ENCODE measurements at places on chromosomes 5 and 9.

DNA sequence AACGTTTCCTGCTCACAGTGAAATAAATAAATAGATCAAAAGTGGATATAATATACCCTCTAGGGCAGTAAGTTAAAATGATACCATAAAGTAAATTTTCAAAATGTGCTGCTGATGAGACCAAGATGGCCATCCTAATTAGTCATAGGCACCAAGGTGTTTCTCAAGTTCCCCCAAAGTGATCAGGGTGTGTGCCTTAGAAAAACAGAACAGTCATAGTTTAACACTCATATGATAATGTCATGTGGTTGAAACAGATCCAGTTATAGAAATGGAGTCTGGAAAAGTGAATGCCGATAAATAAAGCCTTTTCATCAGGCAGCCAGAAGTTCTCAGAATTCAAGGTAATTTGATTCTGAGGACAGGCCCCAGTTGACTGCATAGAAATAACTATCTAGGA is 161.5 kb upstream of the CDKN2B start:
- no peak for DNase-seq
- H3K4me3 ChIP-seq, result no peak overlapping the region
- H3K4me1 ChIP-seq, result no peaks in the 10 kb centered on the region
- H3K27me3 ChIP-seq, result peaks cover 2% of the 10 kb centered on the region
- H3K36me3 ChIP-seq, result peaks cover 4% of the 10 kb centered on the region
- no peak overlapping the region for H3K27ac ChIP-seq

DNA sequence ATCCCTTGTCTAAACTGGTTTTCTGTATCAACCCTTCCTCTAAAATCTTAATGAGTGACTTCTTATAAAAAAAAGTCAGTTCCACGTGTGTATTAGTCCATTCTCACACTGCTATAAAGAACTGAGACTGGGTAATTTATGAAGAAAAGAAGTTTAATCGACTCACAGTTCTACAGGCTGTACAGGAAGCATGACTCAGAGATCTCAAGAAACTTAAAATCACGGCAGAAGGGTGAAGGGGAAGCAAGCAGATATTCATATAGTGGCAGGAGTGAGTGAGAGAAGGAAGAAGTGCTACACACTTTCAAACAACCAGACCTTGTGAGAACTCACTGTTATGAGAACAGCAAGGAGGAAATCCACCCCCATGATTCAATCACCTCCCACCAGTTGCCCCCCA is 307.8 kb upstream of the ARRDC3 start:
- no peaks in the 10 kb centered on the region for H3K27me3 ChIP-seq
- no peaks in the 10 kb centered on the region for H3K4me1 ChIP-seq
- H3K4me3 ChIP-seq, result no peak overlapping the region
- H3K36me3 ChIP-seq, result no peaks in the 10 kb centered on the region
- DNase-seq, result no peak

- no peaks in the 10 kb centered on the region for H3K36me3 ChIP-seq
- H3K4me1 ChIP-seq, result no peaks in the 10 kb centered on the region
- H3K4me3 ChIP-seq, result no peak overlapping the region
Observed at GRCh38 chr5:137743031-137743640, 7.2 kb upstream of the KLHL3 start.

- H3K36me3 ChIP-seq, result peaks cover 13% of the 10 kb centered on the region
- peak overlapping the region; percentile 74 for H3K27ac ChIP-seq
- no peaks in the 10 kb centered on the region for H3K27me3 ChIP-seq
Observed at GRCh38 chr9:99105152-99106043, 485 bp downstream of the TGFBR1 start.

DNA sequence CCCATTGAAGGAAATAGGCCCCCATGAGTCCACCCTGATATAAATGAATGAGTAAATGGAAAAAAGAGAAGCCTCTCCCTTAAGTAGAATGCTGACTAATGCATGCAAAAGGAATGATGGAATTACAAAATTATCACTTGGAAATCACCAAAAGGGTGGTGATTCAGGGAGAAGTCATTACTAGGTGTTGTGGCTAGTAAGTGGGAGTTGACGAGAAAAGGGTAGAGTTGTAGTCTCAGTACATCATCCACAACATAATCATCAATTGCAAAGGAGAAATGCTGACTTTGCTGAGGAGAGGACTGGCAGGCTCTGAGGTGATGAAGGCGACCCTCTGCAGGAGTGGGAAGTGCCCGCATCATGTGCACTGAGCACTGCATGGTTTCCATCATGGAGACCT is 201.5 kb upstream of the S1PR3 start:
- H3K4me1 ChIP-seq, result no peaks in the 10 kb centered on the region
- peaks cover 18% of the 10 kb centered on the region for H3K27me3 ChIP-seq

DNA sequence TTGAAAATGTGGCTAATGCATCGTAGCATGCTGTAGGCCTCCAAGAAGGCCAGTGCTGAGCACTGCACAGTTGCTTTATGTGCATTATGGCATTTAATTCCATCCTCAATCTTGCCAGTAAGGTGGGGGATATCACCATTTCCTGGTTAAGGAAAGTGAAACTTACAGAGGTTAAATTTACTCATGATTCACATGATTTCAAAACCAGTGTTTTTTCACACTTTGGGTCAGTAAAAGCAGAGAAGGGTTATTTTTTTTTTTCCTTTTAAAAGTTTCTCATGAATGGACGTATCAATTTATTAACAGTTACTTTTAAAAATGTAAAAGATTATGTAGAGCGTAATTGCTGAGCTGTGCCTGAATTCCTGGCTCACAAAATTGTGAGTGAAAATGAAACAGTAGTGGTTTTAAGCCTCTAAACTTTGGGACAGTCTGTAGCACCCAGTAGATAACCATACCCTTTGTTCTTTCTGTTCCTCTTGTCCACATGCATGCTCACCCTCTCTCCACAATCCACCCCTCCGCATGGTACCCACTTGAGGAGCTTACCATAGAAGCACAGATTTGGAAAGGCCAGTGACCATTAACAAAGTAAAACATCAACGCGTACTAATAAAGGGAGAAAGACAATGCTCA is 21.2 kb downstream of the MAST4 start:
- no peak overlapping the region for H3K4me3 ChIP-seq
- no peaks in the 10 kb centered on the region for H3K36me3 ChIP-seq
- H3K27me3 ChIP-seq, result peaks cover 22% of the 10 kb centered on the region

DNA sequence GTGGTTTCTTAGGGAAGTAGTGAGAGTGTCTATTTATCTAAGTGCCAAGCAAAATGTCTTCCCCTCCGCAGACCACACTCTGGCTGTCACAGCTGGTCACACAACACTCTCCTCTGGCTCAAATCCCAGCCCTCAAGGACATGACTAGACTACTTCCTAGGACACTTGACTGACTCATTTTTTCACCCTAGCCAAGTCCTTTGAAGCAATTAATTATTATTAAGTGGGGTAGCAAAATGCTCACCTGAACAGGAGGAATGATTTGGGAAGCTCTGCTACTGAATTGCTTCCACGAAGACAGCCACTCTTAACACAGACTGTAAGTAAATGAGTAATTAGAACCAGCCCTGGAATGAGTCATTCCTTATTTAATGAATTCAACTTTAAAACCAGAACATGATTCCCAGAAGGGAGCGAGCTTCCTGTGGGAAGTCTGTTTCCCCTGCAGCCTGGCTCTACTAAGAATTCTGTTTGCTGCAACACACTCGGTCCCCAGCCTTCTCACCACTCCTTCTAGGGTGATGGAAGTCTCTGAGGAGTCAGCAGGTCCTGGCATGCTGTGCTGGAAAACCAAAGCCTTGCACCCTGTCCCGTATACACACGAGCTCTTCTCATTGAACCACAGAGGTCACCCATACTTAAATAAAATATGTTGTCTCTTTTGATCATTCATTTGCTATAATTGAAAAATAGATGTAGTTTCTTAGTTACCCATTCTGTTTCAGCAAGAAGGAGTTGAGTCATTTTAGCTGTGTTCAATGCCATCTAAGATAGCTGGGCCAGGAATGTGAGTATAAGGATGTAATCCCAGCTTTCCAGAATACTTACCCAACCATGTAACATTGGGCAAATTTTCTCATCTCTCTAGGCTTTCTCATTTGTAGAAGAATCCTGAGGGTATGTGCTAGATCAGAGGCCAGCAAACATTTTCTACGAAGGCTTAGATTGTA is 218.6 kb upstream of the RASEF start:
- no peaks in the 10 kb centered on the region for H3K27me3 ChIP-seq
- H3K36me3 ChIP-seq, result no peaks in the 10 kb centered on the region
- H3K27ac ChIP-seq, result no peak overlapping the region
- H3K4me3 ChIP-seq, result no peak overlapping the region

DNA sequence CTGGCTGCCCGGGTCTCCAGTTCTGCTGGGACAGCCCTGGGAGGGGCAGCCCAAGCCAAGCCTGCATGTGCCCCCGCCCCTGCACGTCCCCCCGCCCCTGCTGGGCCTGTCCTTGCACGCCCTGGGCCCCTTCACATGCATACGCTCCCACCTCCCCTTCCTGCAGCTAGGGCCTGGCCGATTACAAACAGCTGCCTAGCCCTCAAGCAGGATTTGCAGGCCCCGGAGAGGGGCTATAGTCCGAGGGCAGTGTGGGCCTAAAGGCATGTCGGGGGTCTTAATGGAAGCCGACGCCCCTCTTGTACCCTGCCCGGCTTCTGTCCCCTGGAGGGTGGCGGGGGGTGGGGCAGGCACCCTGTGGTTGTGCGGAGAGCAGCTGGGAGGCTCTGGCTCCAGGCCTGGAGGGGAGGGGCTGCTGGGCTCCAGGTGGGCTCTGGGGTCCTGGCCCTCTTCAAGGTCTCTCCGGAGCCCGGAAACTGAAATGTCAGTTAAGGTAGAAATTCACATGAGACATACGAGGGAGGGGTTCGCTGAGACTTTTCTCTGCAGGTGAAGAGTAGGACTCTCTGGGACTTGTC is 16.9 kb downstream of the COL5A1 start:
- no peaks in the 10 kb centered on the region for H3K36me3 ChIP-seq
- no peaks in the 10 kb centered on the region for H3K27me3 ChIP-seq
- H3K27ac ChIP-seq, result no peak overlapping the region
- H3K4me3 ChIP-seq, result no peak overlapping the region
- peaks cover 3% of the 10 kb centered on the region for H3K4me1 ChIP-seq

DNA sequence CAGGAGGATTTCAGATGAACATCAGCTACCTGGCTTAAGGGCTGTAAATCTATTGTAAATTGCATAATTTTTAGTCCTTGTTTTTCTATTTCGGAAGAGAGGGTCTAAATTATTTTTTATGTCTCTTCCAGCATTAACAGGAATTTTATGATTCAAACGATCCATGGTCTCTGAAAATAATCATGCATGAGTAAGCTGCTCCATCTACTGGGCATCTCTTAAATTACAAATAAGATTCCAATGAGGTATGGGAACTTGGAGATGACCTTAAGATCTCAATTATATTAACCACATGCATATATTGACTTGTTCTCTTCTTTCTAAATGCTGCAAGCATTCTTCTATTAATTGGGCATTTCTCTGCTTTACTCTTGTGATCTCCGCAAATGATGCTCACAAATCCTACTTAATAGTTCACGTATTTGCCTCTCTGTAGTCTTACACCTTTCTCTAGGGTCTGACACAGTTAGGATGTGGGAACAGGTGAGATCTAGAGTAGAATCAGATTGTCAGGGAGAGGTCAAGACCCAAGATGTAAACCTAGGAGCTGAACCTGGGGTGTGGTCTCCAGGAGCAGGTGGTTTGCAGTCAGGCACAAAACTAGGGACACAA is 86.9 kb downstream of the NUDT12 start:
- no peak overlapping the region for H3K4me3 ChIP-seq
- DNase-seq, result no peak
- no peak overlapping the region for H3K27ac ChIP-seq
- no peaks in the 10 kb centered on the region for H3K4me1 ChIP-seq
- peaks cover 4% of the 10 kb centered on the region for H3K27me3 ChIP-seq

DNA sequence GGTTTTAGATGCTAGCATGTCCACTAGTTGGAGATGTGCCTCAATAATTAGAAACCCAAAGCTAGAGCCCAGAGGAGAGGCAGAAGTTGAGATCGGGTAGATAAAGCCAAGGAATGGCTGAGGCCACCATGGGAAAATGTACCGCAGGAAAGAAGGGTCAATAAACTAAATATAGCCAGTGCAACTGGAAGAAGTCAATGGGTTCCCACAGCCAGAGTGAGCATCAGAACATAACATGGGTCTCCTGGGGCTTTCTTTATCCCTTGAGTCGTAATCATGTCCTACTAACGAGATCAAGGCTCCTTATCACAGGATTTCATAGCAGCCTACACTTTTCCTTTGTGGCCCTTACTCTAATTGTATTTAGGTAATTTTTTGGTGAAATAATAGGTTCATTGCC is 61.7 kb downstream of the FRMD3 start:
- H3K27ac ChIP-seq, result no peak overlapping the region
- H3K4me3 ChIP-seq, result no peak overlapping the region
- H3K36me3 ChIP-seq, result no peaks in the 10 kb centered on the region
- no peaks in the 10 kb centered on the region for H3K27me3 ChIP-seq
- DNase-seq, result no peak

GRCh38 chr9:10366171-10366779 is 246.5 kb downstream of the PTPRD start:
- H3K27ac ChIP-seq, result no peak overlapping the region
- no peak overlapping the region for H3K4me3 ChIP-seq
- no peaks in the 10 kb centered on the region for H3K27me3 ChIP-seq
- H3K4me1 ChIP-seq, result no peaks in the 10 kb centered on the region

DNA sequence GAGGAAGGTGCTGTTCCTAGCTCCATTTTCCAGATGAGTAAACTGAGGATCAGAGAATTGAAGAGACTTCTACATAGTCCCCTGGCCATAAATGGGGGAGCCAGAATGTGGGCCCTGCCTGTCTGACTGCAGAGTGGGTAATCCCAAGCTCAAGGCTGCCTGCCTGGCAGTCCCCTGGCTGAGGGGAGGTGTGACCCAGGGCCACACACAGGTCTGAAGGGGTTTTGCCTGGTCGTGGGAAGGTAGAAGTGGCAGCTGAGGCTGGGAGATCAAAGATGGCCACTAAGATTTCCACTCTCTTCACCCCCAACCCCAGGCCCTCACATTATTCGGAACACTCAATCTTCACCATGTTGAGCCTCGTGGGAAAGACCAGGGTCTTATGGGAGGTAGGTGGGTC is 176.3 kb downstream of the MACROH2A1 start:
- peaks cover 68% of the 10 kb centered on the region for H3K27me3 ChIP-seq
- DNase-seq, result no peak
- H3K27ac ChIP-seq, result no peak overlapping the region
- no peaks in the 10 kb centered on the region for H3K36me3 ChIP-seq

DNA sequence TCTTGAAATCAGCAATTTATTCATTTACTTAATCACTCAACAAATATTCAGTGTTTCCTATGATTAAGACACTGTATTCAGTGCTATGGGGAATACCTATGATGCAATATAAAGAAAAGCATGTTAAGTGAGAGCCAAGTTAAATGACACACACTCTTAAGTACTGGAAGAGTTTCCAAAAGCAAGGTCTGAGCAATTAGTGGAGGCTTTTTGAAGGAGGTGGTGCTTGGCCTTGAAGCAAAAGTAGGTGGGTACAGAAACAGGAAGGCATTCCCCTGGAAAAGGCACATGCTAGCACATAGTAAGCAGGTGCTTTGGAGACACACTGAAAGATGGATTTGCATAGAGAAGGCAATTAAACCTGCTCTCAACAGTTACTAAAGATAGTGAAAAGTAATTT is 4.0 kb downstream of the TSLP start:
- DNase-seq, result no peak
- peaks cover 81% of the 10 kb centered on the region for H3K27me3 ChIP-seq
- H3K36me3 ChIP-seq, result no peaks in the 10 kb centered on the region
- H3K4me1 ChIP-seq, result peaks cover 16% of the 10 kb centered on the region
- H3K27ac ChIP-seq, result no peak overlapping the region
- no peak overlapping the region for H3K4me3 ChIP-seq

All from effector memory CD8-positive, alpha-beta T cell (primary cell).